ENCODE measurements at places on chromosomes 1 and 21.

DNA sequence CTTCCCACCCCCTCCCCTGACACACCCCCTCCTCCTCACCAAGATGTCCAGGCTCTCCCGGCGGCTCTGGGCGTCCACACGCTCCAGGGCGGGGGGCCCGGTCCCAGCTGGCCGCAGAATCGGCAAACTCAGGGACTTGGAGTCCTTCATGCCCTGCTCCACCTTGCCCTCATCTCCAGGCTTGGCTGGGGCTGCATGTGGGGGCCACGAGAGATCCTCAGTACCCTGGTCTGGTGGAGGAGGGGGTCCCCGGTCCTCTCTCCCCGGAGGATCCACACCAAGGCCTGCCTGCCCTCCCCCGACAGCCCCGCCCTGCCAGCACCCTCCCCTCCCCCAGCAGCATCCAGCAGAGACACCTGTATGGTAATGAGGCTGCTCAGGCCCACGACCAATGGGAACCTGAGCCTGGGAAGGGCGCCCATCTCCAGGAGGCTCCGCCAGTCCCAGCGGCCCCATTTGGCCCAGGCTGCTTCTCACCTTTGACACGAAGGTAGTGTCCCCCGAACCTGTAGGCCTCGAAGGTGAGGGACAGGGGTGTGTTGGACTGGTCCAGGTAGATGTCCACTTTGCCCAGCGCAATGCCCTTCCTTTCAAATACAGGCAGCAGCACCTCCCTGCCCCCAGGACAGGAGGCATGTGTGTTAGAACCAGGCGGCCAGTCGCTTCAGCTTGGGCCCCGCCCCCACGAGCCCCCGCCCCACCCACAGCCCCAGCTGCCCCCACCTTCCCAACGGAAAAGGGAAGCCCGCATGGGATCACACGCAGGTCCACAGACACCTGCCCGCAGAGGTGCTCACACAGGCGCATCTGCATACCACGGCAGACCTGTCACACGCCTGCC is 8.2 kb upstream of the TNFRSF25 start:
- DNase-seq, result no peak

- DNase-seq, result no peak
Observed at GRCh38 chr1:115430441-115431158, 92.6 kb upstream of the NGF start.

- DNase-seq, result no peak
Observed at GRCh38 chr1:202700061-202700460, 10.2 kb downstream of the SYT2 start.

- DNase-seq, result no peak
Observed at GRCh38 chr1:70542856-70543255, 131.8 kb downstream of the CTH start.

DNA sequence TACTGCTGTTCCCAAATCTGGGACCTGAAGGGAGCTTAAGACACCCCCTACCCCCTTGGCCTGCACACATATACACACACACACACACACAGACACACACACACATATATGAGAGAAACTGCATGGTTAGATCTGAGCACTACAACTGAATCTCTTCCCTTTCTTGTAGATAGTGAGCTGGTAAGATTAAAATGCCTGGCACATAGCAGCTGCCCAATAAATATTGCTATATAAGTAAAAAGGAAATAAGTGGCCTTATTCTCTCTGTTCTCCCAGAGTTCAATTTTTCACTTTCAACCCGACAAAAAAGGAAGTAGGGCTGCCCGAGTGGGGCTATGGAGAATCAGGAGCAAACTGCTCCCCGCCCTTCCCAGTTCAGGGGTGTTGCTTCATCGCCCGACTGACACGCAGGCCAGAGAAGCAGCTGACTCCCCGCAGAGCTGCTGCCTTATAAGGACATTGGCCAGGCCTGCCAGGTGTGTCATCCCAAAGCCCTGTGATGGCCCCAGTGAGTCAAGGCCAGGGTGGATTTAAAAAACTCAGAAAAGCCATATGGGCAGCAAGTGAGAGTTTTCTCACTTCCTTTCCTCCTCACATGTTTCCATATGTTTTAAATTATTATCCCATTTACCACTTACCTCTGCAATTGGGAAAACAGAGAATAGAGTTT is 106.5 kb upstream of the SLC44A3 start:
- no peak for DNase-seq

DNA sequence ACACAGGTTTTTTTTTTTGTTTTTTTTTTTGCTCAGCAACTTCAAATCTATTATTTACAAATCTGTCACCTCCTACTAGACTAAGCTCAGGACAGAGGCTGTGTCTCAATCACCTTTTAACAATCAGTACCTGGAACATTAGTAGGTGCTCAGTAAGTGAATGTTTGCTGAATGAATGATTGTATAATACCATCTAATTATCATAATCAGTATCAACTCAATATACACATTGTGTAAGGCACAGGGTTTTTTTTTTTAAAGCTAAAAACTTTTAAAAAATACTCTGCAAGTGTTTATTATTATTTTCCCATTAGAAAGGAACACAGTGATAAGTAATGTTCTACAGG is 9.2 kb downstream of the ERRFI1 start:
- no peak for DNase-seq

GRCh38 chr1:58391056-58391455 is 155.5 kb downstream of the OMA1 start:
- DNase-seq, result no peak

- peak; percentile 8 for DNase-seq
Observed at GRCh38 chr1:163071405-163072255, 2.5 kb downstream of the RGS4 start.

DNA sequence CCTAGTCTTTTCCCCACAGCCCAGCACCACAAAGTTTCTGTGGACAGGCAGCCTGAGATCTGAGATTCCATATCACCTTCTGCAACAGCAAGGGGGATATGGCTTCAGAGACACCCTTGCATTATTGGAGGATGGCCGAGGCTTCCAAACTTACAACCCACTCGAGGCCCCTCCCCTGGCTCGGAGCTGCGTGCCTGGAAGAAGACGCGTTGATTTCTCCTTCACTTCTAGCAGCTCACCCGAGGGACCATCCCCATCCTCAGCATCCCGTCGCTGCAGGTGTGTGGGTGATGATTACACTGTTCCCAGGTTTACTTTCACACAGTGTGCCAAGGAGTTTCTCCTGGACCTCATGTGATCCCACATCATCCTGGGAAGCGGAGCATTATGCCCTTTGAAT is 277.9 kb downstream of the MATN1 start:
- DNase-seq, result no peak

DNA sequence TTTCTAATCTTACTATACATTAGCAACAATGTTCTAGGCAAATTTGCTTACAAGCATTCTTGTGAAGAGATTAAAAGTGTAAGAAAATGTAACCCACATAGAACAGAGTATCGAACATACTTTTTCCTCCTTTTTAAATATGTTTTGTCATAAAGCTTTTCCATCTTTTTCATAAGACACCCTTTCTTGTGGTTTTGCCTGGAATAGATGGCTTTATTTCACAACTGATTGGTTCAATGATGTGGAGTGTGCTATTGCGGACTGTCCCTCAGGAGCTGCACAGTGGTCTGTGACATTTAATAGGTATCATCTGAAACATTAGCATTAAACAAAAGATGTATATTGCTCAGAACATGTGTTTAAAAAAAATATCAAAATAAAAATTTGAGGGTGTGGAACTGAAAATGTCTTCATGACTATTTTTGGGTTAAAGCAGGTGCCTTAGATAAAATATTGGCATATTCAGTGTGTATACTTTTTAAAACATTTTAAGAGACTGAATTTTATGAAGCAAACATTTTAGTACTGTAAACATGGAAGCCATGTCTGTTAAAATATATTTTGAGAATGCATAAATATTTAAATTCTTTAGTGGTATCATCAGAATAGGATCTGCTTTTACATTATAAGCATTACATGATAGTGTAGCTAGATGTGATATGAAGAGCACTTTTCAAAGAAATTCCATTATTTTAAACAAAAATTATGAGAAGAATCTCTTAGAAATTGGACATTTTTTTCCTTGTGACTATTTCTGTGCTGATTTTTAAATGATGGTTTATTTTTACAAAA is 48.3 kb upstream of the C1orf146 start:
- DNase-seq, result no peak

- no peak for DNase-seq
Observed at GRCh38 chr1:93839307-93839706, 39.7 kb downstream of the DNTTIP2 start.

GRCh38 chr1:55215194-55216021 is at the start of gene USP24:
Gene USP24 (minus strand): TSS chr1:55215364. CDS start chr1:55215113, 251 bp downstream.
- DNase-seq, result peak; percentile 69

GRCh38 chr1:29682171-29682918 is 446.0 kb downstream of the PTPRU start:
- no peak for DNase-seq

DNA sequence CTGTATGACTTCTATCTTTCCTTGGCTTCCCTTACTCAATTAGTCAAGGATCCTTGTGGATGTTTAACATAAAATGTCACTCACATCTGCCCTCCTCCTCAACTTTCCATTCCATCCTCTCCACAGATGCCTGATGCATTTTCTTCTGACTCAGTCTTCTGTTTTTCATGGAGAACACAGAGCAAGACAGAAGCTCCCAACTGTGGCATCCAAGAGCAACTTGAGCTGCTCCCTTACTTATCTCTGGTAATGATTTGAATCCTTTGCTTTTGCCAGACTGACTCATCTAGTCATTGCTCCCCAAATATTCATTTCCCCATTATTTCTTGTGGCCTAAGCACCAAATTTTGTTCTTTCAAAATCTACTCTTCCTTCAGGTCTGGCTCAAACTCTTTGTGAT is 120.6 kb downstream of the LYPLAL1 start:
- no peak for DNase-seq

- no peak for DNase-seq
Observed at GRCh38 chr1:244095529-244095911, 44.4 kb downstream of the ZBTB18 start.

Data from stimulated activated CD4-positive, alpha-beta T cell treated with anti-CD3 and anti-CD28 coated beads, TNF-alpha, amount 100 ng/mL, for 48 hours (primary cell).